Activated T-cell treated with anti-CD3 and anti-CD28 coated beads, Interleukin-2, amount 50 U/mL, for 4 hours (primary cell): ENCODE measurements at places on chromosomes 5 and 9. TPM values are rescaled to one million over a fixed set of nuclear protein-coding genes. Genes with fewer than 3 reads are reported as not detected.

TRIM7 gene
- 2.1 TPM for total RNA-seq

PCDHB15 gene
- total RNA-seq: not detected

LRRC14B gene
- total RNA-seq: not detected

GOLGA1 gene
- total RNA-seq: 13.0 TPM

BRINP1 gene
- not detected for total RNA-seq

ZNF608 gene
- total RNA-seq: 0.16 TPM

CLIC3 gene
- 0.18 TPM for total RNA-seq

FOXI1 gene
- total RNA-seq: not detected

KIF24 gene
- 2.5 TPM for total RNA-seq

HIGD2A gene
- total RNA-seq: 101 TPM

PCDHA11 gene
- total RNA-seq: not detected

FOXD4L4 gene
- not detected for total RNA-seq
